ENCODE measurements at places on chromosomes 11 and 22. TPM values are rescaled to one million over a fixed set of nuclear protein-coding genes. Genes with fewer than 3 reads are reported as not detected.

The SCGB2A2 gene
- polyA plus RNA-seq, result not detected

- no peak for DNase-seq
Measured at GRCh38 chr11:37370817-37371216, 772.8 kb upstream of the RAG2 start.

DNA sequence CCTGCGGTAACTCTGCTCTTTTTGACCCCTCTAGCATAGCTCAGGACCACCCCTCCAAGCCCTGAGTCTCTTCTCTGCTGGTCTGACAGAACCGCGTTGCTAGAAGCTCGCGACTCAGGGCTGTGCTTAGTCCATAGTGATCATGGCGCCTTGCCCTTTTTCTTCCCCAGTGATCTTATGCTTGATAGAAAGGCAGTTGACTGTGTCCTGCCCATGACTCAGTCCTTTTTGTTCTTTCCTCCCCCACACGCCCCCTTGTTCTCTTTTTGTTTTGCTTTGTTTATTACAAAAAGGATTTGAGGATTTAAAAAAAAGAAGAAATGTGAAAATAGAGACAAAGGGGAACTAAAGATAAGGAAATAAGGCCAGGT lies 17.5 kb downstream of the IL17RA start:
- no peak for DNase-seq

- DNase-seq, result no peak
Measured at GRCh38 chr11:83671289-83671688, 385.1 kb upstream of the CCDC90B start.

DNA sequence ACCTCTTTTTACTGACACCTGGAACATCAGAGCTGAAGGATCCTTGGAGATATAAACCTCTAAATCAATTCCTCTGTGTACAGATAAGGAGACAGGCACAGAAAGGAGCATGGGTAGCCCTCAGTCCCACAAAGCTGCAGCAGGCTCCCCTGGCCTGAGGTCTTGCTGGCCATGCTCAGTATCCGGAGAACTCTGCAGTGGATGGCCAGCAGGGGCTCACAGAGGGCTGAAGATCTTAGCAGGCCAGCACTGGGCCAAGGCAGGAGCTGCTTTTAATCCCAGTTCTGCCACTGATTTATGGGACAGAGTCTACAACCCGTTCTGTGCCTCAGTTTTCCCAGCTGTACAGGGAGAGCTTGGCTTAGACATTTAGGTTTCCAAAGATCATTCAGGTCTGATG lies 52.6 kb upstream of the LRRC32 start:
- DNase-seq, result no peak

GRCh38 chr11:12224537-12224893 lies 114.1 kb downstream of the MICAL2 start:
- DNase-seq, result no peak
